ENCODE measurements at places on chromosomes 2 and 18. TPM values are rescaled to one million over a fixed set of nuclear protein-coding genes. Genes with fewer than 3 reads are reported as not detected.

- peak; percentile 21 for DNase-seq
Measured at GRCh38 chr2:112004253-112004645, 50.8 kb upstream of the TMEM87B start.

GRCh38 chr18:37006742-37007141, 177.8 kb downstream of the KIAA1328 start:
- DNase-seq, result no peak

DNA sequence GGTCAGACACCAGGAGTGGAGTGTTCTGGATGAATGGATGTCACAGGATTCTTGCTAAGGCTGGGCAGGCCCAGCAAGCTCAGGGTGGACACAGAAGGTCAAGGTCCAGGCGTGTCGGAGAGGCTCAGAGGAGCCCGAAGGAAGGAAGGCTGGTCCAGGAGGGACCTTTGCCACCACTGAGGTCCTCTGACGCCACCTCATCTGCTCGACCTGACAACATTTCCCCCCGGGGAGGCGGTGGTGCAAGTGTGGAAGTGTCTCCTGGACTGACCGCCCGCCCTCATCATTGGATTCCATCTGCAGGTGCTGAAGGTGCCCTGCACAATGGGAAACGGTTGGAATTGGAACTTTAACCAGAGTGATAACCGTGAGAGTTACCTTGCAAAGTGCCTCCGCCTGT, 124.6 kb downstream of the RTP5 start:
- no peak for DNase-seq

GRCh38 chr2:44578471-44579093, 216.8 kb downstream of the CAMKMT start:
- DNase-seq, result peak; percentile 69

DNA sequence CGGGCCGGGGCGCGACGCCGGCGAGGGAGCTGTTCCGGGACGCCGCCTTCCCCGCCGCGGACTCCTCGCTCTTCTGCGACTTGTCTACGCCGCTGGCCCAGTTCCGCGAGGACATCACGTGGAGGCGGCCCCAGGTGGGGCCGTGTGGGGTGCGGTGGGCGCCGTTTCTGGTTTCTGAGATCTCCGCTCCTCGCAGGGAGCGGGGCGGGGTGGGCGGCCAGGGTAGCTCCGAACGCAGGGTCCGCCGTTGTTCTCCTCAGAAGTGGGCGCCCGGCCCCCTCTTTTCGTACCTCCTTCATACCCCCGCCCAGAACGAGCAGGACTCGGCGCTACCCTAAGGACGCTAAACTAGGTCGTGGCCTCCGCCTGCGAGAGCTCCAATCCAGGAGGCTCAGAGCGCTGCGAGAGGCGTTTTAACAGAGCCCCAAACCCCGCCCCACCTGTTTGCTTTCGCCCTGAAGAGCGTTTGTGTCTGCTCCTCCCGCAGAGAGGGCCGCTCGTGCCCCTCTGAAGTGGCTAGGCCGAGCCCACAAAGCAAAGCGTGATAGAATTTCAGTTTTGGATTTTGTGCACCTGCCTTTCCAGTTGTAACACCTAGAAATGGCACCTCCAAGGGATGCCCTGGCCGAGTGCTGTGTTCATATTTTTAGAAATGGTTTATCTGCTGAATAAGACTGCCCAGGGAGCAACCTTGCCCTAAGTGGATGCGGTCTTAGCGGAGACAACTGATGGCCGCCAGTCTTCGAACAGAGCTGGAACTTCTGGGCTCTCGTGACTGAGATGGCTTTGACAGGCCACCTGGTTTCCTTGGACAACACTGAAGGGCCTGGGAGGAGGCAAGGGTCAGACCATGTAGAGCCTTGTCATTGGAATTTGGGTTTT, 626 bp downstream of the CAPN10 start:
- DNase-seq, result no peak

DNA sequence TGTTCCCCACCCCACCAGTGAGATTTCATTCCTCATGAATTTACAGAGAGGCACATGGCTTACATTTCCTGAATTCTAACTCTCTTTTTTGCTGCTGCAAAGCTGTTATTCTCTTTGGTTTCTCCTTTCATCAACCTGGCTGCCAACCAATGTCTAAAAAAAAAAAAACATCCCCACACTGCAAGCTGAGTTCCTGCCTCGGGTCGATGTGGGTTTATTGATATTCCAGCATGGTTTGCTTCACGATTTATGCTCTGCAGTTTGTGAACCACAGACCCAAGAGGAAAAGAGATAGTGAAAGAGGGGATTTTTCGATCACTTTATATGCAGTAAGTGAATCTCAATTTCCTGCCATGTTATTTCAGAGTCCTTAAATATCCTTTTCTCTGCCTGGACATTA, 363.6 kb downstream of the LPIN1 start:
- DNase-seq, result peak; percentile 37

DNA sequence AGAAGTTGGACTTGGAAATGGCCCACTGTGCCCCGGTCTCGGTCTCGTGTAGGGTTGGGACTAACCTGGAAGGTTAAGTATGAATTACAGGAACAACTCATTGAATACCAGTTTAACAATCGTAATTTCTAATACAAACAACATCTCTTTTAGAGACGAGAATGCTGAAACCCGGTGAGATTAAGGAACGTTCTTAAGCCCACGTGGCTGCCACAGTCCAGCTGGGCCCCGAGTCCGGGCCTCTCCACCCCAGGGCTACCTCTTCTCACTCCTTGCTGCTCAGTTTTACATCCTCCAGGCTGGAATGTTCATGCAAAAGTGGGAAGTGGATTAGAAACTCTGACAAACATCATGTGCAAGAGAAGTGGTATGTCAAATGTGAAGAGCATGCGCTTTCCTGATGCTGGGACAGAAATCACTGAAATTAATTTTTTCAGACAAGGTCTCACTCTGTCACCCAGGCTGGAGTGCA, 29.4 kb downstream of the NGEF start:
- no peak for DNase-seq

GRCh38 chr2:44107086-44107740, 61.5 kb upstream of the PPM1B start:
- DNase-seq, result no peak

DNA sequence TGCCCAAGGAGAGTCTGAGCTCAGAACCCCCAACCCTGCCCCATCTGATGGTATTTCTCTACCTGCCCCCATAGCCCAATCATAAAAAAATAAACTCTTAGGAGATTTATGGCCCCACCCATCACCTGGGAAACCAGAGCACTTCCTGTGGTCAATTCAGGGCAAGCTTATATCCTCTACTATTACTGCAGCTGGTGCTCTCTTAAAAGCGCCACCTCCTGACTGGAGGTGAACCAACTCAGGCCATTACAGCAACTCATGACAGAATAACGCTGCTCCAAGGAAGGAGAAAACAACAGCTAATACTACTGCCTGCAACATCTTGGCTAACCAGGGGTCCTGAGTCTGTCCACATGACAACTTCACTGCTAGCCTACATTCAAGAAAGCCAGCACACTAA, 195.7 kb downstream of the MTCL1 start:
- no peak for DNase-seq

- DNase-seq, result no peak
Measured at GRCh38 chr2:106004851-106005250, 189.2 kb downstream of the UXS1 start.

- no peak for DNase-seq
Measured at GRCh38 chr2:156489195-156489594, 53.0 kb downstream of the GPD2 start.

DNA sequence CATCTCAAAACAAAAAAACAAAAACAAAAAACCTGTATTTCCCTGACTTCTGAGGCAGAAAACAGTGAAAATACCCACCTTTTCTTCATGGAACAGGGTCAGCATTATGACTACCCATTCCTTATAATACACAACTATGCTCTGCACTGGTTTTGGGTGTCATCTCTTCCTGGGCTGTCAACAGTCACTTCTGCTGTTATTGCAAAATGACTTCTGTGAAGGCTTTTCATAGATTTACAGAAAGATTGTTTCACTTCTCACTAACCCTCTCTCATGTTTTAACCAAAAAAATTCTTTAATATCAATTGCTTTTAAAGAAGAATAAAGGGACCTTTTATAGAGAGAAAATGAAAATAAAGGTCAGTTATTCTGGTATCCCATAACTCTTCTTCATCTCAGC, 26.5 kb upstream of the PIK3C3 start:
- DNase-seq, result no peak

- no peak for DNase-seq
Measured at GRCh38 chr18:23702606-23703005, 13.4 kb downstream of the LAMA3 start.

DNA sequence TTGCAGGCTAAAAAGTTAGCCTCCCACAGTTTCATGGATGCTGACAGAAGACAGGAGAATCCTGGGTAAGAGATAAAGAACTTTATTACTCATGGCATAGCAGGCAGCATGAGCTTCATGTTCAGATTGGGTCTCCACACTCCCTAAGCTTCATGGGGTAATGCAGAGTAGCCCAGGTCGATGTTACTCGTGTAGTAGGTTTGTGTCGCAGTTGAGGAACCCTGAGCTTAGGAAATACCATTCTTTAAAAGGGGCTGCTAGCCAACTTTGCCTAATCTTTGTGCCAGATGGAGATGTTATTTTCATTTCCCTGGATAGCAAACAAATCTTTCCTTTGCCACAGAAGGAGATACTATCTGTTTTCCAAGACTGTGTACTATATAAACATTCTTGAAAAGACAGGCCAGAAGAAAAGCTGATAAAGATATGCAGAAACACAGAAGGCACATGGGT, 117.6 kb downstream of the LTBP1 start:
- DNase-seq, result peak; percentile 40

DNA sequence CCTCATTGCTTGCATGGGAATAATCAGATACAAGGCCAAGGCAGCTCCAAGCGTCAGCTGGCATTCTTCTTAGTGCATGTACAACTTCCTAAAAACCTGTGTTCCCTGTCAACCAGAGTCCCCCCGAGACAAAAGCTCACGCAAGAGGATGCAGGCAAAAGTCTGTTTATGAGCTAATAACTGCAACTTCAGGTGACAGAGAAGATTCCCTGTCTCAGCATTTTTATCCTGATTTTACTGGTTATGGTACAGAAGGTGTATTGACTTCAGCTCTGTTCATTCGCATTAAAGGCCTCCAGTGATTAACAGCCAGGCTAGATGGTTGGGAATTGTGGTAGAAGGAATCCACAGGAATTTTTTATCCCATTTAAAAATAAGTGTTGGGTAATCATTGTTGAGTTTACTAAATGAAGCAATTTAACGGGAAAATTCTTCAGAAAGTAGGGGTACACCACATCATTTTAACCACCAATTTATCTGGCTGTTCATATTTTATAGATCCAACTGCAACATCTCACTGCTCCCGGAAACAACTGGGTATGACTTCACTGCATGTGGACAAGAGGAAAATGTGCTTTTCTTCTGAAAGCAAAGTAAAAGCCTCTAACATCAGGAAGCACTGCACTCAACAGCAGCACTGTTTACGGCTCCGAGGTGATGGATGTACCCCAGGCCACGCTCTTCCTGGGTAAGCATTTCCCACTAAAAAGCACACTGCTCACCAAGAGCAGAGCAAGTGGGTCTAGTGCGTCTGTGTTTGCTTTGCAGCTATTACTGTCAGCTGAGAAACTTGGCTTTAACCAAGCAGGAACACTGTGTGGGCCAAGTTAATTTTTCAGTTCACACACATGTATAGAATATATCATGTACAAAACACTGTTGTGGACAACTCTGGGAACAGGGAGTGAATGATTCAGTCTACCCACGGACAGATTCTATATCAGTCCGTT, 31.9 kb downstream of the CCBE1 start:
- peak; percentile 44 for DNase-seq

- peak; percentile 83 for DNase-seq
Measured at GRCh38 chr2:237122214-237122666, 36.6 kb downstream of the COPS8 start.

DNA sequence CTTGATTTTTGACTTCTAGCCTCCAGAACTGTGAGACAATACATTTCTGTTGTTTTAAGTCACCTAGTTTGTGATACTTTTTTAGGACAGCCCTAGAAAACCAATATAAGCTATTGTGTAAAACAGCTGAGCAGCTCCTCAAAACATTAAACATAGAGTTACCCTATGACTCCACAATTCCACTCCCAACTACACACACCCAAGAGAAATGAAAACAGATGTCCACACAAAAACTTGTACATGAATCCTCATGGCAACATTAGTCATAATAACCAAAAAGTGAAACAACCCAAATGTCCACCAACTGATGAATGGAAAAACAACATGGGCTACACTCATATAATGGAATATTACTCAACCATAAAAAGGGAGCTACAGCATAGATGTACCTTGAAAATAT, 32.6 kb downstream of the TNS1 start:
- DNase-seq, result peak; percentile 51

- peak; percentile 26 for DNase-seq
Measured at GRCh38 chr2:226308986-226309385, 490.6 kb downstream of the IRS1 start.

GRCh38 chr18:67354091-67354490, 162.4 kb downstream of the DSEL start:
- DNase-seq, result no peak

DNA sequence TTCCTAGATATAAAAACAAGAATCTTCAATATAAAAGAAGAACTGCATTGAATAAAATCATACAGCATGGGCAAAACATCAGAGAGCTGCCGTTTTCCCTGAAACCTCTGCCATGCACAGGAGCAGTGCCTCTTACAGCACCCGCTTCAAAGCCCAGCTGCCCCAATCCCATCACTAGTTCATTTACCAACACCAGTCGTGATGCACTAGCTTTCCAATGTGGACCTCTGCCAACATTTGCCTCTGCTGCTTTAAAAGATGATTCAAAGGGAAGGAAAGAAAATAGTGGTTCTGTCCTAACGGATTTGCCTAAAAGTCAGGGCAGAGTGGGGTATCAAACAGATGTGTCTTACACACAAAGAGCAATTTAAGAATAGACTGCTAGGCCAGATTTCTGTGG, 43.4 kb upstream of the AP1S3 start:
- DNase-seq, result no peak

DNA sequence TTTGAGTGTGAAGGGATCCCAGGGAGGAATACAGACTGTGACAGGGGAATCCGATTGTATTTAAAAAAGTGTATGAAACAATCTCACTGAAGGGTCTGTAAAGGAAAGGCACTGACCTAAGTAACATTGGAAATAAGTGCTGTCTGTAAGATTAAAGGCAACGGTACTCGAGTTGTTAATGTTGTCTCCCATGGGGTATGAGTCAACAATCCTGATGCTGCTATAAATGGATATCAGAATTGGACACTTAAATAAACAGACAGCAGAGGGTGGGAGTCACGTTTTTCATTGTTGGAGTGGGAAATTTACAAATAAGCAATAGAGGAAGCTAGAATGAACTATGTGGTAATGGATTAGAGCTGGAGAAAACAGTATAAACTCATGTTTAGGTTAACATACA, 452.4 kb upstream of the RGPD4 start:
- no peak for DNase-seq

DNA sequence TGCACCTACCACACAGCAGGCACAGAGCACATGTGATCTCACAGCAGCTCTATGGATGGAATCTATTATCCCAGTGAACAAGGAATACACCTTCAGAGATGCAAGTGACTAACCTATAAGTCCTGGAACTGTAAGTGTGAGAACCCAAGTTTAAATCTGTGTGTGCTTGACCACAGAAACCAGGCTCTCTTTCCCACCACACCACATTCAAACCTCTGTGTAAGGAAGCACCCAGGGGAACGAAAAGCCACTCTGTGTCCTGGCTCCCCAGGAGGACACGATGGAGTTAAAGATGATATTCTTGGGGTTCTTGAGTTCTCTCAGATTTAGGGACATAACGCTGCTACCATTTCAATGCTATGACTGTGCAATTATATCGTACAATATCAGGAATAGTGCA, 38.9 kb downstream of the TTR start:
- DNase-seq, result no peak

The LYPD6B gene
- not detected for total RNA-seq

The MRO gene
- total RNA-seq, result 6.5 TPM

The DUSP11 gene
- 49.0 TPM for total RNA-seq

The SP5 gene
- total RNA-seq, result not detected

The FKBP1B gene
- 3.5 TPM for total RNA-seq

The ABCB11 gene
- total RNA-seq, result not detected

The SMAD7 gene
- 27.2 TPM for total RNA-seq

The CHRND gene
- not detected for total RNA-seq
